NCI-H1436 treated with DMSO at 0.1 percent for 48 hours (cell line): ENCODE measurements at places on chromosomes 3 and 15.

GRCh38 chr3:81531846-81532245 is 229.6 kb downstream of the GBE1 start:
- no peak for DNase-seq

DNA sequence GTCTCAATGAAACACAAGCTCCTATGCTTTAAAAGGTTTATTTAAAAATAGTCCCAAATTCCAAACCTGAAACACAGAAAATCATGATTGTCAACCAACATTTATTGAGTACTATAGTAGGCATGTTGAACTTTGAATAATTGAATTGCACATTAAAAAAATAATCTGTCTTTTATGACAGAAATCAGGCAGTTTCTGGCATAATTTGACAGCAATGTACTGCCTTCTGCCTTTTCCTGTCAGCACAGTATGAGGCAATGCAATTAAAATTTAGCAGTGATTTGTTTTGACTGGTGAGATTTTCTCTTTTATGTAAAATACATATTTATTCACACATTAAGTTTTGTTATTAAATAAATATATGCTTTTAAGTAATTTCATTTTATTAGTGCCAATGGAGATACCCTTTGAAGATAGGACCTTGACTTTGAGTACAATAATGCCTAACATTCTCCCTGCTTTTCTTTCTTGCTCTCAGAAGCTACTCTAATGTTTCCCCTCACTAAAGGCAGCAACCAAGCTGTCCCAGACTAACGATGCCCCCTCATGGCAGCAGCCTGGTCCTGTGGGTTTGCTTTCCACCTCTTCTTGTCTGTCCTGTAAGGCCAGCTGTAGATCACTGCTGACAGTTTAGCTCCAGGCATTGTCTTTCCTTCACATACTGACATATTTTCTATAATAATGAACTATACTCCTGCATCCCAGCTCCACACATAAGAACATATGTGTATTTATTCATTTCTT is 346.7 kb downstream of the IL20RB start:
- no peak for DNase-seq

- DNase-seq, result no peak
Observed at GRCh38 chr3:11914041-11914440, 67.4 kb upstream of the TAMM41 start.

GRCh38 chr3:143301031-143301901 is 181.7 kb downstream of the CHST2 start:
- no peak for DNase-seq

DNA sequence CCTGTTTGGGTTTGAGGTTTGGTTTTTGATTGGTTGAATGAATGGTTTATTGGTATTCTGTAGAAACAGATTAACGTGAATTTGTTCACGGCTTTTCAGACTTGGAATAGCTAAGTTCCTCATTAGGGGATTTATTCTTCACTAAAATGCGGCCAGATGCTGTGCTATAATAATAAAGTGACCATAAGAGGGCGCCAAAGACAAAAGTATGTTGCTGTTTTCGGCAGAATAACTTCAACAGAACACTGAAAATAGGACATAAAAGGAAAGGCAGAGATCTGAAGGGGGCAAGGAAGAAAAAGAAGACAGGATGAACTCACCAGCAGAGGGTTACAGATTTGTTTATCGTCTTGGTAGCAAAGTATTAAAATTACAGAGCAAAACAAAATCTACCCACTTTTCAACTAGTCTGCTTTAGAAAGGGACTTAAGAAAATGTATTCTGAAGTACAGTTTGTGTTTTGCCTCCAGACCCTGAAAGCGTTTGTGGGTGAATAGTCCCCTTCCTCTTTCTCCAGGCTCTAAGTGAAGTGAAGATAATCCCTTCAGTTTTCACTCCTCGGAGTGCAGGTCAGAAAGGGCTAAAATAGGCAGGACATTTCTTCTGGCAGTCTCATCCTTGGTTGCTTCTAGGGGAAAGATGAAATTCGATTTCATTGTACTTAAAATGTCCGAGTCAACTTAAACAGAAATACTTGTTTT is 147.6 kb downstream of the IL20RB start:
- DNase-seq, result peak; percentile 16

- DNase-seq, result no peak
Observed at GRCh38 chr3:197495059-197495455, 60.7 kb downstream of the BDH1 start.

- no peak for DNase-seq
Observed at GRCh38 chr3:80213086-80213485, 445.3 kb upstream of the ROBO1 start.

- no peak for DNase-seq
Observed at GRCh38 chr3:139430493-139430892, 41.0 kb upstream of the COPB2 start.

GRCh38 chr3:44125246-44125645 is 116.4 kb upstream of the TOPAZ1 start:
- no peak for DNase-seq

GRCh38 chr3:133932009-133932408 is 36.3 kb upstream of the RAB6B start:
- DNase-seq, result no peak

DNA sequence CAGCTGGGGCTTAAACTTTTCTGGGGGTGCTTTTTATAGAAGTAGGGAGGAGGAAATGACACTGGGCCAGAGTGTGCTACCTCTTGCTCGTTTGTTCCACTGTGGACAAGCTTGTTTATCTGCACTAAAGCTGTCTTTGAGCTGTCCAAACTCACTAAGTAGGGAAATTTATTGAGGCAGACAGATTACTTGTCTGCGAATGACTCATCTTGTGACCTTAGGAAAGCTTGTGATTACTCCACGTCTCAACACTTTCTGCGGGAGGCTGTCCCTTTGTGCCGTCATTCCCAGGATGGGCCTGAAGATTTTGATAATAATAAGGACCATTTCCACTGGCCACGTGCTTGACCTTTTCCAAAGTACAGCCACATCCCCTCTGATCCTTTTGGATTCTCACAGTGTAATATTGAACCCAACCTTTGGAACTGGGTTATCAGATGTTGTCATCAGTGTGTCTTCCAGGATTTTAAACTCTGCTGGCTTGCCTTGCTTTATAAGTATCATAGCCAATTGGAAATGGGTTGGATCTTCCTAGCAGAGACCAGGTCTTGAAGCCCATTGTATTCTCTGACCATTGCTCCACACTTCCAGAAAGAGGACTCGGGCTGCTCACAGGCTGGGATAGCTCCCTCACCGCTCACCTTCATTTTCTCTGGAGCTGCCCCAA is 84.7 kb downstream of the AGBL1 start:
- no peak for DNase-seq

DNA sequence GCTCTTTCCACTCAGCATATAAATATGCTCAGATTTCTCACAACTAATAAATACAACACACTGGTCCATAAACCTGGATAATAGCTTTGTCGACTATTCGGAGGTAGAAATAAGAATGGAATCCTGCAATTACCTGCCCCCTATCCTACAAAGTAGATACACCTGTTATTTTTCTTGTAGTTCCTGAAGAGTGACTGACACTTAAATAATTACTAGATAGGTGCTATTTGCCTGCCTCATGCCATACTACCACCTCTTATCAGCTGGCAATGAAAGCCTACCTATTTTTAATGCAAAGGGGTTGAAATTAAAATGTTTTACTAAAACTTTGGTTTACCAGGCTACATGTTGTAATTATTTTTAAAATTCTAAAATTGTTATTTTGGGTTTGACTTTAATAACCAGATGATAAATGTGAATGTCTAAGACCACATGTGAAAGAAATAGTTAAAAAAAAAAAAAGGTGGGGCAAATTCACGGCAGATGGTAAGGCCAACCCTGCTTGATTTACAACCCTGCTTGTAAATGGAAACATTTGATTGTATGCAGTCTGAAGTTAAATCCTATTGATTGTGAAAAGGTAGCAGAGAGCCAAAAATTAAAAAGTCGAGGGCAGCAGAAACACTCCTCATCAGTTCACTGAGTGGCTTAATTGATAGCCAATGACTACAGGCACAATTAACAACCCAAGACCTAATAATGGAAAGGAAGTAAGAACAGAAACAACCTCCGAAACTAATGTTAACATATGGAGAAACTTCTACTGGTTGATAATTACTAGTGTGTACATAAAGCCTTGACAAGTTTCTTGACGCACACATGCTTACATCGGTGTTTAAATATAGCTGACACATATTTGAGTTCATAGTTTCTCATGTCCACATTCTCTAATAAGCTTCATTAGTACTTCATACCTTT is 8.9 kb downstream of the PEAK1 start:
- DNase-seq, result no peak

DNA sequence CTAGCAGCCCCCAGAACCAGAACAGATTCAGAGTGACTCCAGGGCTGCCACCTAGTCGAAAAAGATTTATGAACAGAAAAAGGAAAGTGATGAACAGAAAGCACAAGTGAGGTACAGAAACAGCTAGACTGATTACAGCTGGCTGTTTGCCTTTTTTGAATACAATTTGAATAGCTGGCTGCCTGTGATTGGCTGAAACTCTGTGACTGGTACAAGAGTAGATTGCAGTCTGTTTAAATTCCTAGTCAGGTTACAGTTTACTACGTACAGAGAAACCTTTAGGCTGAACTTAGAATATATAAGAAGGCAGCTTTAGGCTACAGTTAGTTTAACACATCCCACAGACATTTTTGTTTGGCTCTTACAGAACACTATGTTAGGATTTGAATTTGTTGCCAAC is 10.0 kb downstream of the CCDC13 start:
- no peak for DNase-seq

DNA sequence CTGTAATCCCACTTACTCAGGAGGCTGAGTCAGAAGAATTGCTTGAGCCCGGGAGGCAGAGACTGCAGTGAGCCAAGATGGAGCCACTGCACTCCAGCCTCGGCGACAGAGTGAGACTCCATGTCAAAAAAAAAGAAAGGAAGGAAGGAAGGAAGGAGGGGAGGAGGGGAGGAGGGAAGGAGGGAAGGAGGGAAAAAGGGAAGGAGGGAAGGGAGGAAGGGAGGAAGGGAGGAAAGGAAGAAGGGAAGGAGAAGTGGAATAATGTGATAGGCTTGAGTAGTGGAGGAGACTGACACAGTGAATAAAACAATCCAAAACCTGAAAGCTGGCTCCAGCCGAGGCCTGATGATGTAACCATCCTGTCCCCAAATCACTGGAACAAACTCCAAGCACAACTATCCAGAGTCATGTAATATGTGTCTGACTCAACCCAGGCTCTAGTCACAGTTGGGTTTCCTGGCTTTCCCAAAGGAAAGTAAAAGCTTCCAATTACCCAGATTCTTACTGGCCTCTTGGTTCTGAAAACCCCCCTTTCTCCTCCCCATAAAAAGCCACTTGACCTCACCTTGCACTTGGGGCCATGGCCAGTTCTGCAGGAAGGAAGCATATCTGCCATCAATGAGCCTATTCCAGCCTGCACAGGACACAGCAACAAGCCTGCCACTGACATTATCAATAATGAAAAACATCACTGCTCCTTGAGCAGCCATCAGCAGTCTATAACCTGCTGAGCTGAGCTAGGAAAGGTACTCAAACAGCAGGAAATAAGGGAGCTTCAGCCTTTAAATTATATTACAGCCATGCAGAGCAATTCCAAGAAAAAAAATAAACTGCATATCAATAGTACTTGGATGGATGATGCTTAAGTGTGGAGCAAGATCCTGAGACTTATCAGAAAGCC is 48.3 kb downstream of the MB21D2 start:
- no peak for DNase-seq

- DNase-seq, result no peak
Observed at GRCh38 chr15:69730281-69731080, 277.9 kb downstream of the RPLP1 start.

GRCh38 chr3:7847021-7847420 is 654.6 kb upstream of the LMCD1 start:
- no peak for DNase-seq

DNA sequence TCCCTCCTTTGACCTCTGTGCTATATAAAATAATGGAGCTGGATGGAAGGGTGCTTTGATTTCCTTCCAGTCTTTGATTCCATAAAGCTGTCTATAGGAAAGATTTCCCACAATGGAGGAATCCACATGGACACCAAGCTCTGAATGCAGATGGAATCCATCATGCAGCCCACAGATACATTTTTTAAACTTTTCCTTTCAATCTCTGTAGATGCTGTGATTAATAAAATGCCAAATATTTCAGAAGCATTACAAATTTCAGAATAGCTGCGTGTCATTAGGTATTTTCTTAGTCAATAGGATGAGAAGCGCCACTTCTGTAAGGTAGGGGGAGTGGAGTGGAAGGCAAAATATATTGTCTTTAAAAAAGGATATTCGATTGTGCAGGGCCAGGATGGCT is 489.0 kb downstream of the NTRK3 start:
- DNase-seq, result no peak

DNA sequence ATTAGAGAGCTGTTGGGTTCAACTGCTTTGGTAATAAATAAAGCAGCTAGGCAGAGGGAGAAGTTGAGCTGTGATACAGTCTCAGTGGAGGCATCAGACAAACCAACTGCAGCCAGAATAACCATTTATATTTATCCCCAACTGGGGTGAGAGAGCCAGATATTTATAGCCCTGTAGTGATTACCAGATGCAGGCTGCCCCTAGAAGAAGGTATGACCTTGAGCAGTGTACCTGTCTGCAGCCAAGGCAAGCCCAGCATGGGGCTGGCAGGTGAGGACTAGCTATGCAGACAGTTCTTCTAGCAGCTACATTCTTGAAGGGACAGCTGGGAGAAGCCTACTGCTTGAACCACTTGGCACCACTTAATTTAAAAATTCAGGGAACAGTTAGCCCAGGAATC is 144.4 kb upstream of the EPHA3 start:
- no peak for DNase-seq

- no peak for DNase-seq
Observed at GRCh38 chr3:95715128-95715527, 1099.3 kb upstream of the EPHA6 start.

GRCh38 chr15:30929982-30930381 is 26.3 kb downstream of the FAN1 start:
- no peak for DNase-seq

- no peak for DNase-seq
Observed at GRCh38 chr3:149813367-149814281, 609 bp downstream of the RNF13 start.

DNA sequence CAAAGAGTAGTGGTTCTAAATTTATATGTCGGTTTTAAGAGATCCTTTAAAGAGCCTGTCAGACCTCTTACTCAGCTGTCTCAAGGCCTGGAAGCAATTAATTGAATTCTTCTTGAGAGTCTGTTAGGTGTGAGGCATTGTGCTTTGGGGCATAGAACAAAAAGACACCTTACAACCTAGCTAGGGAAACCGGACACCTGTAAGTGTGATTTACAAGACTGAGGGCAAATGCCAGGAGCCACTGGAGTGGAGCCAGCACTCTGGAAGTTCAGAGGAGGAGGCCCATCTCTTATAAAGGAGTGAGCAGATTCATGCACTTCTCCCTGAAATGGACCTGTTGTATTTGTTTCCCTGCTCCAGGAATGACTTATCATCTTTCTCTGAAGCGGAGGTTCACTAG is 97.7 kb upstream of the NUDT16 start:
- no peak for DNase-seq

GRCh38 chr3:19346759-19347158 is 198.4 kb downstream of the KCNH8 start:
- no peak for DNase-seq

DNA sequence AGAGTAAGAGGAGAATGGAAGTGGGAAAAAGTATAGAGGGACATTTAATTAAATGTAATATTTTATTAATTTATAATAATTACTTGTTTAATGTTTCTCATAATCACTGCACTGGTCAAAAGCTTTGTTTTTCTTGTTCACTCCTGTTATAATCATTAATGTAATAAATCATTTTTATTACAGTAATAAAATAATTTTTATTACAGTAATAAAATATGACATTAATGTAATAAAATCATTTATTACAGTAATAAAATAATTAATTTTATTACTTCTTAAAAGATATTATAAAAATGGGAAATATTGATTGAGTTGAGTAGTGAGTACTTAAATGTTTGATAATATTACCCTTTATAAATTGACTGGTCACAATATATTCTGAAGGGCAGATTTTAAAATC is 181.1 kb upstream of the SOX2 start:
- no peak for DNase-seq
